ENCODE measurements at places on chromosomes 6 and 20. TPM values are rescaled to one million over a fixed set of nuclear protein-coding genes. Genes with fewer than 3 reads are reported as not detected.

DNA sequence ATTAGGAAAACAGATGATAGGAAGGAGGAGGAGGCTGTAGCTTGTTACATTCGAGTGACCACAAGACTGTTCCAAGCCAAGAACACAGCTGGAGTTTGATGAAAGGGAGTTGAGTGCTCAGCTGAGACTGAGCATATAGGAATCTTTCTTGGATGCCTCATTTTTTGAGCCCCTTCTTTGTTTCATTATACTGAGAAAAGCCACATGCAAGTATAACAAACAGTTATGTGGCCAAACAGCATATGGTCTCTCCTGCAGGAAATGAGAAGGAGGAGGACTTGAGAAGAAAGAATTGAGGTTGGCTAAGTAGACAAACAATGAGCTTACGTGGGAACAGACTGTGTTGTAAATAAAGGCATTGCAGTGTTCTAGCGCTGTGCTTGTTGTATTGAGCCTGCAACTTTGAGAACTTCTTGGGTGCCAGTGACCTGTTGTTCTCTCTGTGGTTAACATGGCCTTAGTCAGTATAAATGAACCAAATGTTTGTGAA is 78.3 kb downstream of the AKAP7 start:
- no peak for DNase-seq

PRR18 gene
- total RNA-seq: 0.23 TPM

DNA sequence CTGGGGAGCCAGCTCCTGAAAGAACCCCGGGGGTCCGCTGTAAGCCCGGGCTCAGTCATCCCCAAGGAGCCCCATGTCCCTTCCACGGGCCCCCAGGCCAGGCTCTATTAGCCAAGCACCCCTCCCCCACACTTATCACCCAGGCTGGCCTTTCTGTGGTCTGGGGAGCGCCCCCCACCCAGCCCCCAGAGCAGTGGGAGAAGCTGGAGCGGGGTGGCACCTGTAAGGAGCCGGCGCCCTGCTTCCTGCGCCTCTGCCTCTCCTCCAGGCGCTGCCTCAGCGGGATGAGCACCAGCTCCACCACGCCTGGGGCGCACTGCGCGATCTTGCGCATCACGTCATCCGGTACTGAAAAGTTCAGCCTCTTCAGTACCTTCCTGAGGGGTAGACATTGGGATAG is 2.3 kb downstream of the SPEF1 start:
- no peak for DNase-seq

EDN3 gene
- 0.16 TPM for total RNA-seq

DNA sequence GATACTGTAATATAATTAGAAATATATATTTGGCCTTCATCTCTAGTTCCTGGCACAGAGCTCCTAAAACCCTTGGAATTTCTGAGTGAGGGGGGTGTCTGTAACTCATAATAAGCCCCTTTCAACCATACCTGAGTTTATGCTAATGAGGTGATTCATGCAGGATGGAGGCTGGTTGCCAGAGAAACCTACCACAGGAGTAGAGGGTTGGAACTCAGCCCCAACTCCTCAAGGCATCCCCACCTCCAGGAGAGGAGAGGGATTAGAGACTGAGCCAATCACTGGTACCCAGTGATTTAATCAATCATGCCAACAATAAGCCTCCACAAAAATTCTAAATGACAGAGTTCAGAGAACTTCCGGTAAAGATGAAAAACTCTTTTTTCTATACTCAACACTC is 17.5 kb downstream of the UQCC1 start:
- DNase-seq: no peak

GRCh38 chr6:143677891-143678791 is at the start of gene PHACTR2:
Gene PHACTR2, plus strand, starts transcription at chr6:143677965. Its CDS starts 199 bp downstream, at chr6:143678164.
- DNase-seq: peak; percentile 73

CGA gene
- total RNA-seq: not detected

POPDC3 gene
- not detected for total RNA-seq

MYMX gene
- not detected for total RNA-seq

DNA sequence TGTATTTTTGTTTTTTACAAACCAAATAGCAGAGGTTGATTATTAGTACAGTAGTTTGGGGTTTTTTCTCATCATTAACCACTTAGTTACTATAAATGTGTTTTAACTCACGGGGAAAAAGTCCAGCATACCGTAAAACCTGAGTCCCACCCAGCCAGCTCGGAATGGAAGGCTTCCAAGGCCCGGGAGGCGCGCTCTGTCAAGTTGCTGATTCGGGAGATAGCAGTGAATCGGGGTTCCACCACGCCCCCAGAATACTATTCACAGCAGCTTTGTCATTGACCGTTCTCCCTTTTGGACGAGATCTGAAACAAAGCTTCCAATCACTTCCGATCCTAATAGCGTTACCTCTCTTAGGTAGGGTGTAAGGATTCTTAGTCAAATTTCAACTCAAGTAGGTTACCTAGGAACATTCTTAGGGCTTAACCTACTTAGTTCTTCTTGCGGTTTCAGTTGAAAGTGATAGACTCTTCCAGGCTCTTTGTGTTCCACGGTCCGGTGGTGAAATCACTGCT is 232.8 kb upstream of the QKI start:
- DNase-seq: no peak

BPIFB2 gene
- not detected for total RNA-seq

JAG1 gene
- 161 TPM for total RNA-seq

DNA sequence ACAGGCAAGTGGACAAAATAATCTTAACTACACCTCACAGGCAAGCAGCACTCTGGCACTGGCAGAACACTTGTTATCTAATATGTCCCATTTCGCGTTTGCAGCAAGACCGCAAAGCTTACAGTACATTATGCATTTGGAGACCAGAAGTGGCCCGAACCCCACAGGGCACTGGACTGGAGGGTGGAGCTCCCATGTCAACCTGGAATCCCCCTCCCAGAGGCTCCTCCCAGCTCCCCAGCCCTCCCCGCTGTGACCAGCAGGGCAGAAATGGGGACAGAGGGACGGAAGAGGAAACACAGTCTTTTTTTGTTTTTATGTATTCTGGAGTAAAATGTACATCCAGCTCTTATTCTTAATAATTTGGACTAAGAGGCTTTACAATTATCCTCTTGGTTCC is 263.7 kb downstream of the SMOC2 start:
- DNase-seq: no peak

GRCh38 chr20:3177746-3178485 is 4.6 kb upstream of the LZTS3 start:
- no peak for DNase-seq

DDX27 gene
- total RNA-seq: 33.2 TPM

IGF2R gene
- total RNA-seq: 87.3 TPM

DNA sequence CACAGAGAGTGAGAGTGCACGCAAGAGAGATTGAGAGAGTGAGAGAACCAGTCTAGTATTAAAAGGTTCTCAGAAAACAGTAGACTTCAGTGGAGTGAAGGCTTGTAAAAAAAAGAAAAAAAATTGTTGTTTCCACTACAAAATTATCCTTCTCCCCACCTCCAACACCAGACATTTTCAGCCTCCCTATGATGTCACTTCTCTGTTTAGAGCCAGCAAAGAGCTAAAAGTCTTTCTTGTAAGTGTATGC is 77.8 kb downstream of the BACH2 start:
- no peak for DNase-seq

GRCh38 chr20:10761232-10761631 is 87.4 kb upstream of the JAG1 start:
- no peak for DNase-seq

DNA sequence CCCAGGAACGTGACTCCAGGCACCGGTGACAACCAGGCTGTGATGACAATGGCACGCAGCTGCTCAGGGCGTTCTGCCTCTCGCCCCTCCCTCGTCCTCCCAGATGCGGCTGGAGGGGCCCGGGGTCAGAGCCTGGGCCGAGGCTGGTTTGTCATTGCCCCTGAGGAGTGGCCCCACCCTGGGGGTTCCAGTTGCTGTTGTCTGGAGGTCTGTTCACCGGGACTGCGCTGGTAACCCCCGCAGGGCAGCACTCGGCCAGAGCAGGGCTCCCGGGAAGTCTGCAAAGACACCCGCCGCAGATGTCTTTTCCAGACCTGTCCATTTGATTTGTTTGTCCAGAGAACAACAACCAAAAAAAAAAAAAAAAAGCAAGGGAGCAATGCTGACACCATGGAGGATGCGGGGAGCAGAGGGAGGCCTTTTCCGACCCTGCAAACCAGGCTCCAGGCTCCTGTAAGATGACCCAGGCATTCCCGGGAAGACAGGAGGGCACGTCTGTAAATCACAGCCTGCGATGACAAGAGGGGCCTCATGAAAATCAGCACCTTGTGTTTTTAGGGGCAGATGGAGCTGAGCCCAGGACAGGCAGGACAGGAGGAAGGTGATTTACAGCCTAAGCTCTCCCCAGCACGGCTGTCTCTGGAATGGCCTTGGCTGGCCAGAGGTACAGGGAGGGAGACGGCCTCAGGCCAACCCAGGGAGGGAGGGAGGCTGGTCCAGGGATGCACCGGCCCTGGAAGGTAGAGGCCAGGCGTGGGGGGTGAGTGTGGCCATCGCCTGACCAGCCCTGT is 189.3 kb downstream of the ERMARD start:
- peak; percentile 43 for DNase-seq

- DNase-seq: no peak
Measured at GRCh38 chr20:46936415-46937156, 41.9 kb downstream of the EYA2 start.
